ENCODE measurements at places on chromosomes 16 and 17. TPM values are rescaled to one million over a fixed set of nuclear protein-coding genes. Genes with fewer than 3 reads are reported as not detected.

DNA sequence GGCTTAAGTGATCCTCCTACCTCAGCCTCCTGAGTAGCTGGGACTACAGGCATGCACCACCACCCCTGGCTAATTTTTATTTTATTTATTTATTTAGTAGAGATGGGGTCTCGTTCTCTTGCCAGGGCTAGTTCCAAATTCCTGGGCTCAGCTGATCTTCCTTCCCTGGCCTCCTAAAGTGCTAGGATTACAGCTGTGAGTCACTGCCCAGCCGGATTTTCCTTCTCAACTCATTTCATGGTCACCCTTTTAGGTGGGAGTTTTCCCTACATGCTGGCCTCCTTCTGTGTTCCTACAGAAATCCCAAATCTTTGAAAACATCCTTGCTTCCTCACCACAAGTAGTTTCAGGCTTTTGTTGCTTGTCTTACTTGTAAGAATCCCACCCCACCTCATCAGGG is 102.1 kb upstream of the SIAH1 start:
- no peaks in the 10 kb centered on the region for H3K4me1 ChIP-seq
- H3K27me3 ChIP-seq = peaks cover 19% of the 10 kb centered on the region
- no peak for DNase-seq

The C16orf46 gene
- 0.86 TPM for total RNA-seq

The C1QL1 gene
- total RNA-seq = 0.87 TPM

The CTNS gene
- total RNA-seq = 19.8 TPM

The TP53TG3C gene
- total RNA-seq = not detected

The ASPA gene
- total RNA-seq = not detected

Data from activated CD4-positive, alpha-beta memory T cell treated with anti-CD3 and anti-CD28 coated beads for 36 hours (primary cell).